ENCODE measurements at places on chromosomes 13 and 19. TPM values are rescaled to one million over a fixed set of nuclear protein-coding genes. Genes with fewer than 3 reads are reported as not detected.
A peak's percentile ranks its signal among the peaks of the same experiment; 100 is the strongest.

ERICH4 gene
- 0.56 TPM for total RNA-seq

PSENEN gene
- 74.2 TPM for total RNA-seq

ZNF772 gene
- 16.6 TPM for total RNA-seq

SERPINE3 gene
- total RNA-seq, result 0.36 TPM

ZNF492 gene
- not detected for total RNA-seq

TEKTIP1 gene
- 3.4 TPM for total RNA-seq

- no peak for DNase-seq
Measured at GRCh38 chr13:94328381-94329041, 151.0 kb downstream of the DCT start.

- no peak for DNase-seq
Measured at GRCh38 chr13:38875186-38875875, 115.3 kb downstream of the STOML3 start.

- DNase-seq, result no peak
Measured at GRCh38 chr13:56687131-56687530, 453.6 kb upstream of the PRR20A start.

DNA sequence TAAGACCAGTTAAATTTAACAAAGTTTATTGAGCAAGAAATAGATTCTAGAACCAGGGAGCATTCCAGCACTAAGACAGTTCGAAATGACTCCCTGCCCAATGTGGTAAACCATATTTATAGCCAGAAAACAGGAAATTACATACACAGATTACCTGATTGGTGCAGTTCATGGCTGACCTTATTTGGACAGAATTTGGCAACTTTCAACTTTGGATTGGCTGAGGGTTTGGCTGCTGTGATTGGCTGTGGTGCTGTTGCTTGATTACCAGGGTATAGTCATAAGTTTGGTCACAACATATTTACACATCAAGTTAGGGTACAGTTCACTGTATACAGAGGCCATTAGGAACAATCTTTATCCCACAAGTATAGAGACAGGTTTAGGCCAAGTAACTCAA, 984.8 kb upstream of the MIR17HG start:
- DNase-seq, result no peak

- no peak for DNase-seq
Measured at GRCh38 chr19:48618278-48618915, 581 bp downstream of the RPL18 start.

- DNase-seq, result no peak
Measured at GRCh38 chr19:16899566-16900075, 10.8 kb downstream of the F2RL3 start.

- no peak for DNase-seq
Measured at GRCh38 chr19:43765109-43765876, 10.5 kb upstream of the SMG9 start.

DNA sequence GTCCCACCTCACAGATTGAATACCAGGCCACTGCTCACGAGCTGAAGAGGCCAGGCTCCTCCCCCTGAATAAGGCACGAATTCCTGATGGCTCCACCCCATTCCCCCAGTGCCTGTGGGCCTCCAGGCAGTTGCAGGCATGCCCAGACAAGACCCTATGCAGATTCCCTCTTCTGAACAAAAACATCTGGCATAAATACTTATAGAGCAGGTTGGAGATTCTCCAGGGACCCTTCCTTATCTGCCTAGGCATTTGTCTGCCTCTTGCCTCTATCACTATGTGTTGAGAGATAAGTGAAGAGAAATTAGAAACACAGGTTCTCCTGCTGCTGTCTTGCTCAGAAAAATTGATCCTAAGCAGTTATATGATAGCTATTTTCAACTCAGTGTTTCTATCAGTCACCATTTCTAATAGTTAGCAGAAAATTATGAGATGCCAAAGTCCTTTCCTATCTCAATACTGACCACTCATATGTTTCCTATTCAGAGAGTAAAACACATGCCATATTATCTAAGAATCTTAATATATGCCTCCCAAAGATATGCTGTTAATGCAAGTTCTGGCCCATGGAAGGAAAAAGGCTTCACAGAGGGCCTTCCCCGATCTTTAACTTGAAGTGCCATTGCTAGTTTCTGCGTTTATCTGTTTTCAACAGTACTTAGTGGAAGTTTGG, 364.0 kb downstream of the KCTD12 start:
- no peak for DNase-seq

DNA sequence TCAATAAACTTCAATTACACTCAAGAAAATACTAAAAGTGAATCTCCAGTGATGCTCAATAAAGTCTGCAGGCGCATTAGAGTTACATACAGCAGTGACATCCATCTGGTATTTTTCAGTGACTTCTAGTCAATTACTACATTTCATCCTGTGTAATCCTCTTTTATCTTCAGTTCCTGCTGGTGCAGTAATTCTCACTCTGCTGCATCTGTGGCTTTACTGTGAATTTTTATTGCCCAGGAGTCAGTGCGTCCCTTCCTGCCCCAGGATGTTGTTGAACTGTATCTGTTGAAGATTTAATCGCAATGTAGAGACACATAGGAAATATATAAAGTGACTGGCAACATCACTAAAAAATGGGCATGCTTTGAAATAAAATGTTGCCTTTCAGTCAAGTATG, 196.3 kb upstream of the TMTC4 start:
- DNase-seq, result no peak

DNA sequence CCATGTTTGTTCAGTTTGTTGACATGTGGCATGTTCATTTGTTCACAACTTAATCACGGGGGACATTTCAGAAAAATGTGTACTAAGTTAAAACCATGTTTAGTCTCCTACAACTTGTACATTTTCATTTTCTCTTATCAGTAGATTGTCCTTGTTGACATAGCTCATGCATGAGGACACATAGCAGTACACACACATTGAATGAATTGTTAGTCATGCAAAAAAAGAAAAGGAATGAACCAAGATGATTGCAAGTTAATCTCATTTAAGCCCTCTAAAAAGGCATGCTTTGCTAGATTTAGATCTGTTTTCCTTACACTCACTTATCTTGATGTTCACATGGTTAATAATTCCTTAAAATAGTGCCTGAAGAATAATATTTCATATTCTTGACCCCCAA, 38.2 kb upstream of the AKAP11 start:
- DNase-seq, result no peak

GRCh38 chr19:2391118-2391725, 31.2 kb downstream of the TMPRSS9 start:
- DNase-seq, result no peak

DNA sequence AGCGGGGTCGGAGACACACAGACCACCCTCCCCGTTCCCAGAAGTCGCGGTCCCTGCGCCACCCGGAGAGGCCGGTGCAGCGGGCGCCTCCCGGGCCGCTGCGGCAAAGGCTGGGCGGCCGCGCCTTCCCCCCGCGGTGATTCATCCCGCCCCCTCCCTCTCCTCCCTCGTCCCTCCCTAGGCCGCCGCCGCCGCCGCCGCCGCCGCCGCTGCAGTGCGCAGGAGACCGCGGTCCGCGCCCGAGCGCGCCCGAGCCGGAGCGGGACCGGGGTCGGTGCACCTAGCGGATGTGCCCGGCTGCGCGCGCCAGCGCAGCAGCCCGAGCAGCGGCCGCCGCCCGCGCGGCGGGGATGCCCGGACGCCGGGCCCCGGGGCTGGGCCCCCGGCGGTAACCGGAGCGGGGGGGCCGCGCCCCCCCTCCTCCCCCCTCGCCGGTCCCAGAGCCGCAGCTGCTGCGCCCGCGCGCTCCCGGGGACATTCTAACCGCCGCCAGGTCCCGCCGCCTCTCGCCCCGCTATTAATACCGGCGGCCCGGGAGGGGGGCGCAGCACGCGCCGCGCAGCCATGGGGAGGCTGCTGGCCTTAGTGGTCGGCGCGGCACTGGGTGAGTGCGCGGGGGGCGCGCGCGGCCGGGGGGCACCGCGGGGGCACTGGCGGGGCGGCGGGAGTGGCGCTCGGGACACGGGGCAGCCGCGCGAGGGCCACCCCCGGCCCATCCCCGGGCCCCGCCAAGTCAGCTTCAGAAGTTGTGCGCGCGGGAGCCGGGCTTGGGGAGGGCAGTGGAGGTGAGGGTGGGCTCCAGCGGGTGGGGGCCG, at the start of gene SCN1B:
Gene SCN1B, plus strand, starts transcription at position 214 of the 815 bp plus-strand sequence. Its CDS starts 351 bp downstream, at position 565.
- peak; percentile 70 for DNase-seq

- no peak for DNase-seq
Measured at GRCh38 chr13:113113846-113114271, 8.3 kb downstream of the F7 start.

DNA sequence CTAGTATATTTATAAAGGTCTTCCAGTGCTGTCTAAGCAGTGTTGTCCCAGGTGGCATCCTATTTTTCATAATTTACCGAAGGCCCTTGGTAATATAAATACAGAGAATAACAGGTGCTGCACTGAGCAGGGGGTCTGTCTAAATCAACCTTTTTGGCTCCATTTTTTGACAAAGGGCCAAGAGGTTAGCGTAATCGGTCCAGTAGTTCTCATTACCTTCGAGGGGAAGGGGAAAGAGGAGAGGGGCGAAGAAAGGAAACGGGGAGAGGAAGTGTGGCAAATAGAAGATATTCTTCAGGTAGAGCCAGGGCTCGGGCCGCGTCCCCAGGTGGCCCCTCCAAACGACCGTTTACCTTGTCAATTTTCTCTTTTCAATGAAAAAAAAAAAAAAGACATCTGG, 749 bp upstream of the PAN3 start:
- DNase-seq, result no peak

DNA sequence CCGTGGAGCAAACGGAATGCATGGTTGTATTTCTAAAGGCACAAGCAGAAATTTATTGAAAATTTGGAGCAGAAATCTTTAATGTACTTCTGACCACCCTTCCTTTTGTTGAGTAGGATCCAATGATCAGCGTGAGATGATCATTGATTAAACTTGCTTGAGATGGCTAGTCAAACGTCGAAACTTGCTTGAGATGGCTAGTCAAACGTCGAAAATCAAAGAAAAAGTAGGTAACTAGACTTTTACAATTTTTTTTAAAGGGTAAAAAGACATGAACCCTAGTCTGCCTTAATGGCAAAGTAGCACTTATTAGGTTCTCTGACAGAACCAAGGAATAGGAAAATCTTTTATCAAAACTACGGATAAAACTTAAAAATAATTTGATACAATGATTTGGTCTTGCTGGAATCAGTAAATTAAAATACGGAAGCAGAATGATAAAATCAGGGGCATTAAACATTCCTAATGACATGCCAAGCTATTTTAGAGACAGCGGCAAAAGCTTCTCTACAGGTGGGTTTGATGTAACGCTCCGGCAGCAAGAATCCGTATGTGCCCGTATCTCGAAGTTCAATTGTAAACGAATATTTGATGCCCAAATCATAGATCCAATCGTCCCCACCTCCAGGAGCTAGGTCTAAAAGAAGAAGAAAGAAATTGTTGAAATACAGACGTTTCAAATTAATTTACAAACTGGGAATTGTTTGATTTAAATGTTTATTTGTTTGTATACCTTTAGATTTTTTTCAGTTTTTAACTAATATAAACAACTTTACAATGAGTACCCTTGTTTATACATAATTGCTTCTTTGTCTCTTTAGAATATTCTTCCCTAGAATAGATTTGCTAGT, 841 bp upstream of the ZC3H13 start:
- no peak for DNase-seq

DNA sequence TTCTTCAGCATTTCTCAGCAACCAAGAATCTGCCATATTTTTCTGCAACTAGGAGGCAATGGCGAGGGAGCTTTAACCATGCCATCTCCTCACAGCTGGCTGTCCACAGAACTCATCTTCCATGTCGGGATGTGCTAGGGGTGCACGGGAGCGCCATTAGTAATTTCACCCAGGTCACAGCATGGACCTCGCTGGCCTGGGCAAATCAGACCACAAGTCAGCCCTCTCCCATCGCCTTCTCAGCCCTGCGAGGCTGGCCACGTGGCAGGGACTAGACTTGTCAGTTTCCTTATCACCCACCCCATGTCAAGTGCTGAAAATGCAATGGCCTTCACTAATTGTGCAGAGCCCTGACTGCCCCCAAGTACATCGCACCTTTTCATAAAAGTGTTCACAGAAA, 15.7 kb downstream of the COL4A1 start:
- no peak for DNase-seq

DNA sequence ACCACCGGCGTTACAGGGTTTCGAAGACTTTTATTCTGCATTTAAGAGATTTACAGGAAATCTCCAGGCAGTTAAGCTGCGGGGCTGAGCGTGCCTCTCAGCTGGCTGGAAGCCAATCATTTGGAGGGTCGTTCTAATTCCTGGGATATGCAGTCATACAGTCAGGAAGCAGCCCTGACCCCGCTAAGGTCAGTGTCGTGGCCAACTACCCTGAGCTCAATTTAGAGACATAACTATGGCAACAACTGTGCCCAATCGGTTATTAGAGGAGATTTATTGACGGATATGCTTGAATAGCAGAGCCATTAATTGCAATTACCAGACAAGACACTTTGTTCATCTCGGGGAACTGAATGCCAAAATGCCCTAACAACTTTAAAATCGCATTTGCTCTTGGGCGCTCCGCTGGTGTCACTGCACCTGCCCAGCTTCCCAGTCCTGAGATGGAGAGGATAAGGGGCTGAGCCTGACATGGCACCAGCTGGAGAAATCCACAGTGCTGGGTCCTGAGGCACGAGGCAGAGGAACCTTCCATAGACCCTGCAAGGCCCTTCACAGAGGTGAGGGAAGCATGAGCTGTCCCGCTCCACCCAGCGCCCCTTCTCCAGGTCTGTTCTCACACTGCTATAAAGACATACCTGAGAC, 15.1 kb upstream of the ZNF507 start:
- peak; percentile 44 for DNase-seq

GRCh38 chr19:4730740-4731171, 7.1 kb upstream of the DPP9 start:
- DNase-seq, result no peak

GRCh38 chr19:47275791-47276461, 1.2 kb downstream of the INAFM1 start:
- no peak for DNase-seq

DNA sequence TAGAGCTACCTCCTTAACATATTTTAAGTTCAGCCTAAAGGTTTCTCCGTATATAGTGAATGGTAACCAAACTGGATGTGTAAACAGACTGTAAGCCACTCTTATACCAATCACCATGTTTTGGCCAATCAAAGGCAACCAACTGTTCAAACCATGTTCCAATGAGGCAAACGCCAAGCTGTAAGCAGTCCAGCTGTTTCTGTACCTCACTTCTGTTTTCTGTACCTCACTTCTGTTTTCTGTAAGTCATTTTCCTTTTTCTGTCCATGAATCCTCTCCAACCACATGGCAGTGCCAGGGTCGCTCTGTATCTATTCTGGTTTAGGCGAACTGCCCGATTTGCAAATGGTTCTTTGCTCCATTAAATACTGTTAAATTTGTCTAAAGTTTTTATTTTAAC, 24.4 kb downstream of the COMMD6 start:
- no peak for DNase-seq
